ENCODE measurements at places on chromosomes 13 and 19. TPM values are rescaled to one million over a fixed set of nuclear protein-coding genes. Genes with fewer than 3 reads are reported as not detected.

The CCDC9 gene
- 30.0 TPM for polyA plus RNA-seq

- H3K4me1 ChIP-seq = peaks cover 3% of the 10 kb centered on the region
- no peak overlapping the region for H3K27ac ChIP-seq
- no peaks in the 10 kb centered on the region for H3K36me3 ChIP-seq
- no peaks in the 10 kb centered on the region for H3K27me3 ChIP-seq
- DNase-seq = no peak
These were observed 17.2 kb downstream of the PRR36 start for GRCh38 chr19:7856679-7857663.

GRCh38 chr19:9323557-9323918 lies 441 bp upstream of the ZNF559 start:
- peak overlapping the region; percentile 96 for H3K4me3 ChIP-seq
- DNase-seq = peak; percentile 85
- peaks cover 22% of the 10 kb centered on the region for H3K36me3 ChIP-seq

GRCh38 chr13:111429064-111429558 lies 108.7 kb downstream of the TEX29 start:
- H3K4me1 ChIP-seq = no peaks in the 10 kb centered on the region
- no peaks in the 10 kb centered on the region for H3K36me3 ChIP-seq
- no peak overlapping the region for H3K27ac ChIP-seq
- peaks cover 4% of the 10 kb centered on the region for H3K27me3 ChIP-seq
- H3K4me3 ChIP-seq = no peak overlapping the region

DNA sequence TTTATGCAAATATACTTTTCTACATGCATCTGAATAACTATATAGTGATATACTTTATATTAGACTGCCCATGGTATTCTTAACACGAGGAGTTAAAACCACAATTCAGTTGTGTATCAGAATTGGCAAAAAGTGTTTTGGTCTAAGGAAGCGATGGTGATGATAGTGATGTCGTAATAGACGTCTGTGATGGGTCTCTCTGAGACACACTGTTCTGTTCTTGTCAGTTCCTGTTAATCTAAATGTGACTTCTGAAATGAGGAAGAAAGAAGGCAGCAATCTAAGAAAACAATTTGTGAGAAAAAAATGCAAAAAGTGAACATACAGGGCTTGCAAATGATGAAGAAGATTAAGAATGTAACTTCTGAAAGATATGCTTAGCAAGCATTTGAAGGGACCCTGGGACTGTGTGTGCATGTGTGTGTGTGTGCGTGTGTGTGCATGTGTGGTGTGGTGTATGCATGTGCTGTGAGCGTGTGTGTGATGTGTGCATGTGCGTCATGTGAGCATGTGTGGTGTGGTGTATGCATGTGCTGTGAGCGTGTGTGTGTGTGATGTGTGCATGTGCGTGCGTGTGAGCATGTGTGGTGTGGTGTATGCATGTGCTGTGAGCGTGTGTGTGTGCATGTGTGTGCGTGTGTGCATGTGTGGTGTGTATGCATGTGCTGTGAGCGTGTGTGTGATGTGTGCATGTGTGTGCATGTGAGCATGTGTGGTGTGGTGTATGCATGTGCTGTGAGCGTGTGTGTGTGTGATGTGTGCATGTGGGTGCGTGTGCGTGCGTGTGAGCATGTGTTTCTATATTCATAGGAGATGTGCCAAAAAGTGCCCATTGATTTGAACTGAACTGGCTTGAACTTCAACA lies 131.8 kb downstream of the IRS2 start:
- H3K4me1 ChIP-seq = peaks cover 4% of the 10 kb centered on the region
- no peak overlapping the region for H3K4me3 ChIP-seq
- peak overlapping the region; percentile 71 for H3K27ac ChIP-seq
- no peaks in the 10 kb centered on the region for H3K27me3 ChIP-seq

DNA sequence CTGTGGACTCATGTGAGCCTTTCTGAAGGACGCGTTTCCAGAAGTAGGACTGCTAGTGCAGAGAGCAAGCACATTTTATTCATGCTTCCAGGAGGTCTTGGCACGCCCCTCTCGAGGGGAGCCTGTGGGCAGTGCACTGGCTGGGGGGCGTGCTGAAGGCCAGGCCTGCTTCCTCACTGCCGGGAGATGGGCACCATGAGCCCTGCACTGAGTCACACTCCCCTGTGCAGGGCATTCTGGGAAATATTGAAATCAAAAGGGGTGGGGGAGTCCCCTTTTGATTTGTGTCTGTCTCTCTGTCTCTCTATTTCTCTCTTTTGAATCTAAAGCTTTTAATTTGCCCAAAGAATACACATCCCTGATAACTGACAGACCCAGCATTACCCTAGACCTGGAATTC lies 34.0 kb downstream of the DPF1 start:
- DNase-seq = no peak
- no peaks in the 10 kb centered on the region for H3K27me3 ChIP-seq
- no peaks in the 10 kb centered on the region for H3K4me1 ChIP-seq

DNA sequence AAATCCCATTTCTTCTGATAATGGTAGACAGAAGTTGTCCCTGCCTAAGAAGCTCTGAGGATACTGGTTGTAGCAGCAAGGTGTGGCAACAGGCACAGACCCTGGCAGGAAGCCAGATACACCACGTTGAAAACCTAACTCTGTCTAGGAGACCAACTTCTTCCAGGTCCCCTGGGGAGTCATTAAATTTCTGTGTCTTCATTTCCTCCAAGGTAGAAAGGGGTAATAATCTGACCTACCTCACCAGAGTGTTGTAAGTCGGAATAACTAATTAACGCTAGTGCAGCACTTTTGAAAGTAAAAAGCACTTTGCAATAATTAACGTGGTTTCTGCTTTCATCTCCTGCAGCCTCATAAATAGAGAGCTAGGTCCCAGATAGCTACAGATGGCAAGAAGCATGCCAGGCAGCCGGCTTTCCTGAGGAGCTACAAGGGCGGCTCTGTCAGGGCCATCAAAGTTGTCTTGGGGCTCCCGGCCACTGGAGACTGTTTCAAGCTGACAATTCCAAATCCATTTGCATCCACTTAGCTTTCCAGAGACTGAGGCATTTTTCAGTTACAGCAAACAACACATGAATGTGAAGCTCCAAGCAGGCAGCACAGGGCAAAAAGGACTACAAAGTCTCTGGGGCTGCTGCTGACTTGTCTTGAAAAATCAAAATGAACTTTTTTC lies 176.2 kb downstream of the FOXO1 start:
- H3K4me1 ChIP-seq = no peaks in the 10 kb centered on the region
- H3K27me3 ChIP-seq = no peaks in the 10 kb centered on the region
- H3K36me3 ChIP-seq = no peaks in the 10 kb centered on the region
- H3K27ac ChIP-seq = no peak overlapping the region
- DNase-seq = no peak
- H3K4me3 ChIP-seq = no peak overlapping the region

All from lung (tissue), 17 donors.